NCI-H2029 treated with DMSO at 0.1 percent for 48 hours (cell line): ENCODE measurements at places on chromosomes 16 and 17.
A peak's percentile ranks its signal among the peaks of the same experiment; 100 is the strongest.

DNA sequence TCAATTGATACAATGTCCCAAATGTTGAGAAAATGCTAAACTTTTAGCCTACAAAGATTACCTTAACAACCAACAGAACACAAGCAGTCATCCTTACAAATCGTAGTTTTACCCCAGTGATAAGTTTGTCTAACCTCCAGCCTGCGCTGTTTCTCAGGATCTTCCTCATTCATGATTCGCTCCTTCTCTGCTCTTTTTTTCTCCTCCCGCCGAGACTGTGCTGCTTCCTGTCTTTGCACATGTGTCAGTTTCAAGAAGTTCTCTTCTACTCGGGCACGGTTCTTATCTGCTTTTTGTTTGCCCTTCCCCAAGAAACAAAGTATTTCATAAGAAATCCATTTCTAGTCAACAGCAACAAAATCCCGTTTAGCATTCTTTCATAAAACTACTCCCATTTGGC, 10.2 kb upstream of the STRADA start:
- DNase-seq, result no peak

GRCh38 chr17:17765359-17766076, 71.3 kb downstream of the SREBF1 start:
- DNase-seq, result no peak

GRCh38 chr17:69949496-69949895, 125.5 kb upstream of the KCNJ16 start:
- DNase-seq, result no peak

GRCh38 chr17:31838636-31839225, 20.3 kb downstream of the COPRS start:
- DNase-seq, result no peak

DNA sequence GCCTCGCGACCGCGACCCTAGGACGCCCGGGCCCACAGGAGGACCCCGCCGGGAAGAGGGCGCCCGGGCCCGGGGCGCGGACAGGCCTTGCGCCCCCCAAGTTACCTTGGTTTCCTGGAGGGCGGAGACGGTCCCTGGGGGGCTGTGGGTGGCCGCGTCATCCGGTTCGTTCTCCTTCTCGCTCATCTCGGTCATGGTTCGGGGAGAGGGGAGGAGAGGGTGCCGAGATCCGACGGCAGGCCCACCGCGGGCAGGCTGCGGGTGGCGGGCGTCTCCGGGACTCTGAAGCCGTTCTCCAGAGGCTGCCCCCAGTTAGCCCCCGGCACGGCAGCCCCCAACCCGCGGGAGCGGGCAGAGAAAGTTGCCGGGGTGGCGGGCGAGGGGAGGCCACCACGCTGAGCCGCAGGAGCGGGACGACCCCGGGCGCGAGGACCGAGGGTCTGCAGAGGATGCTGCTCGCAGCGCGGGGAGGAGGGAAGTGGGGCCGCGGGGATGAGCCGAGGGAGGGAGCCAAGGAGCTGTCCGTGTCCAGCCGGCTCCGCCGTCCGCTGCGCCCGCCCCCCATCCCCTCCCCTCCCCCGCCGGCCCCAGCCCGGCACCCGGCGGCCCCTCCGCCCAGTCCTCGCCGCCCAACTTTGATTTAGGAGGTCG, at the start of gene STAC2:
STAC2 (minus strand) TSS at position 638 of the 651 bp plus-strand sequence; CDS start at position 195, 443 bp downstream.
- no peak for DNase-seq

GRCh38 chr17:74541176-74542111, 4.5 kb downstream of the CD300C start:
- no peak for DNase-seq

GRCh38 chr16:10037751-10038150, 144.5 kb downstream of the GRIN2A start:
- no peak for DNase-seq

DNA sequence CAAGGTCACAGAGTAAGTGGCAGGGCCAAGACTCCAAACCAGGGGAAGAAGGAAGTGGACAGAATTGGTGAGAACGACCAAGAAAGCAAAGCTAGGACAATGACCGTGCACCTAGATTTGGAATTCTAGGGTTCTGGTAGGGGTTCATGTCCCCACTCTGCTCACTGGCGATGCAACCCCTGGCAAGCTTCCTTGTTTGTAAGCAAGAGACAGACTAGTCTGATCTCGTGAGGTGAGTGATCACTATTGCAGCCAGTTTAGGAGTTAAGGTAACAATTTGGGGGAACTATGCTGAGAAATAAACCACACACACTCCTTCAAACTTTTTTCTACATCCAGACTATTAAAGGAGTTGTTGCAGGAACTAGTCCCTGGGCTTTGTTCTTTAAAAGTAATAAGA, 48.1 kb downstream of the XPO6 start:
- DNase-seq, result no peak

DNA sequence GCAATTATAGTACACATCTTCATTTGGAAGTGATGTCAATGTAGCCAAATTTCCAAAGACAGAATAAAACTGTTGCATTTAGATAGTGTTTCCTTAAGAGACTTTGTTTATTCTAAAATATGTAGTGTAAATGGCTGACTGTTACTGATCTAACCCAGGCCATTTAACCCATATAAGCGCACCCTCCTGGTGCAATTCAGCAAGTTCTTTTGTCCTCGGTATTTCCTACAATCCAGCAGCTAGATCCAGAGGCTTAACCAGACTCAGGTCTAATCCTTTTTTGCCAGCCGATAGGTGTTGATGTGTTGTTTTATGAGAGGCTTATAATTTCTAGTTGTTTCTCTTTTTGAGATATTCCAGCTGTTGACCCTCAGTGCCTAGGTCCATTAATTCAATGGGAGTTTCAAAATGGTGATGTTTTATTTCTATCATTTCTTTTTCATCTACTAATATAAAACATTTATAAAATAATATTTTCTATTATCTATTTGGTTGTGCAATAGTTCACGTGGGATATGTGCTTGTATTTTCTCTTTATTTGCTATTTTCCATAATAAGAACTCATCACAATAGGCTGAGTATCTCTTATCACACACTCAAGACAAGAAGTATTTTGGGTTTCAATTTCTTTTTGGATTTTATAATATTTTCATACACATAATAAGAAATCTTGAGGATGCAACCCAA, 14.5 kb downstream of the ABCA9 start:
- DNase-seq, result no peak

GRCh38 chr16:84561291-84561690, 56.6 kb downstream of the COTL1 start:
- DNase-seq, result no peak

GRCh38 chr16:81517150-81517499, 72.5 kb downstream of the CMIP start:
- no peak for DNase-seq

DNA sequence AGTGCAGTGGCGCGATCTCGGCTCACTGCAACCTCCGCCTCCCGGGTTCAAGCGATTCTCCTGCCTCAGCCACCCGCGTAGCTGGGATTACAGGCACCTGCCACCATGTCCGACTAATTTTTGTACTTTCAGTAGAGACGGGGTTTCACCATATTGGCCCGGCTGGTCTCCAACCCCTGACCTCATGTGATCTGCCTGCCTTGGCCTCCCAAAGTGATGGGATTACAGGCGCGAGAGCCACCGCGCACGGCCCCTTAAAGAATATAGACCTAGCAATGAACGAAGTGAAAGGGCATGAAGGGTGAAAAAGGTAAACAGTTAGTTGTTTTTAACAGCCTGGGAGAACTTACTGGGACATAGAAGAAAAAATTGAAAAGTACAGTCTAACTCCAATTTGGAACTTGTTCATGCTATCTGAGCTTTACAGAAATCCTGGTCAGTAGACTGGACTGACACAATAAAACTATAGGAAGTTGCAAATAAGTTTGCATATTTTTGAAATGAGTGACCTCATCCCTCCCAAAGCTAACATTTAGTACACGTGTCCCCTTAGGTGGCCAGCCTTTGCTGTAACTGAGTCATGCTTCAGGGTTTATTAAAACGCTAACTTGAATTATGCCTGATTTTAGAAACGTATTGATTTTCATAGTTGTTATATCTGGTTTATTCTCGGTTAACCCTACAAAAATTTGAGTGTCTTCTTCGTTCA, 1.8 kb downstream of the COG1 start:
- no peak for DNase-seq

DNA sequence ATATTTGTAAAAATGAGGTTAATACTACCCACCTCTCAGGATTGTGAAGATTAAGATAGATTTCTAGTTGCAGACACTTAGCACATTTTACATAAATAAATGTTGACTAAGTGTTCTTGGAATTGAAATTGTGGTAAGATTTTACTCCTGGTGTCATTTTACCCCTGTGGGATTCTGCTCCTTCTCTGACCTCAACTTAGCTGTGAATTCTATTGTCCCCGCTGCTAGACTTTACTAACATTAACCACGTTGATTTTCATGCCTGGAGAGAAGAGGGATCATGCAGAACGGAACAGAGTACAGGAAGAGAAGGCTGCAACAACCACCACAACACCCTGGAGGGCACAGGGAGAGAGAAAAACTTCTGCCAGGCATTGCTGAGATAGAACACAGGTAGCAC, 2.1 kb upstream of the TOM1L1 start:
- DNase-seq, result no peak

DNA sequence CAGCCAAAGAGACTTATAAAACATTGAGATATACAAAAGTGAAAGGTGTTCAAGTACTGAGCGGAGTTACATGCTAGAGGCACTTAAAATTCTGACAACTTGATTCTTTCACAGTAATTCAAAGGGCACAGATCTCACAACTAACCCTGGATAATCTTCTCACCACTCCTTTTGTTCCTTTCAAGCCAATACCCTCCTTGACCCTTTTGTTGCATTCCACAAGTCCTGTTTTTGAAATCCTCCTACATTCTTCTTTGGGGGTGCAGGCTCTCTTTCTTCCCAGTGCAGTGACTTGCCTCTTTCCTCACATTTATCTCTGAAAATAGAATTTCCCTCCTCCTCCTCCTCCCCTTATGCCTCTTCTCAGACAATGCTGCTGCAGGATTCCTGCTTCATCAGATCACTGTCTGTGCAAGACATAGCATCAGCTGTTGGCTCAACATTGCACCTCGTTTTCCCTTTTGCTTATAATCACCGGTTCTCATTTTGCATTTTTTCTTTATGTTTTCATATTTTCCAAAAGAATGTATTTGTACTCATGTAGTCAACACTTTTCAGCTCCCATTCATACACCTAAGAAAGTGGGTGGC, 199.3 kb downstream of the CDH8 start:
- DNase-seq, result no peak

DNA sequence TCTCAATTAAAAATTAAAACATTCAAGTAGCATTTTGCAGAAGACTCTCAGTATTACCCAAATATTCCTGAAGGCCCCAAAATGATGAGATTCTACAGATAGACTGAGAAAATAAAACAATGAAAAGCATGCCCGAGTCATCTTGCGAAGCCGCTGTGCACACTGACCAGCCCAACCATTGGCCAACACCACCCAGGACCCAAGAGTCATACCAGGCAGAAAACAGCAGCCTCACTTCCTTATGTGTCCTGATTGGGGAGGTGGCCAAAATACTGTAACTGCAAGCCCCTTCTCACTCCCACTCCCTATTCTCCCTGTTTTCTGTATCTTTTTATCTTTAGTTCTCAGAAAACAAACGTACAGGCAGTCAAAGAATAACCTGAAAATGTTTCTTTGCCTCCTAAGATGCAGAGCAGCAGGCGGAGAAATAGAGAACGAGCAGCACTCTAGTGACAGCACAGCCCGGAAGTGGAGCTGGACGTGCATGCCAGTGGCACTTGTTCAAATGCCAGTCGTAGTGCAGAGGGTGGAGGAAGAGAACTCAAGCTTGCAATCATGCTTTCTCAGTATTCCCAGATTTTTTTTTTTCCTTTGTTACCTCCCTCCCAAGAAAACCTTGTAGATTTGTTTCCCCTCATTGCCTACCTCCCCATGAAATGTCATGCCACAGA, 182.3 kb upstream of the SOX9 start:
- no peak for DNase-seq

GRCh38 chr16:62240722-62241121, 204.5 kb upstream of the CDH8 start:
- DNase-seq, result no peak

DNA sequence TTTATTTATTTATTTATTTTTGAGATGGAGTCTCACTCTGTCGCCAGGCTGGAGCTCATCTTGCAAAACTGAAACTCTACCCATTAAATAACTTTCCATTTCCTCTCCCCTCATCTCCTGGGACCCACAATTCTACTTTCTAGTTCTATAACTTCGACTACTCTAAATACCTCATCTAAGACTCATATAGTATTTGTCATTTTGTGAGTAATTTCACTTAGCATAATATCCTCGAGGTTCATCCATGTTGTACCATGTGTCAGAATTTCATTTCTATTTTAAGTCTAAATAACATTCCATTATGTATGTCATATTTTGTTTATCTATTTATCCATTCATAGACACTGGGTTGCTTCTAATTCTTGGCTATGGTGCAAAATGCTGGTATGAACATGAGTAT, 5.1 kb upstream of the NT5M start:
- DNase-seq, result no peak

- no peak for DNase-seq
These were observed 1.0 kb downstream of the ITGA3 start for GRCh38 chr17:50056961-50057330.

- DNase-seq, result no peak
These were observed 16.2 kb downstream of the CHP2 start for GRCh38 chr16:23771027-23771426.

GRCh38 chr16:31869511-31870201, 4.0 kb upstream of the ZNF267 start:
- peak; percentile 74 for DNase-seq

- no peak for DNase-seq
These were observed 565.2 kb downstream of the CDH8 start for GRCh38 chr16:61471023-61471422.

DNA sequence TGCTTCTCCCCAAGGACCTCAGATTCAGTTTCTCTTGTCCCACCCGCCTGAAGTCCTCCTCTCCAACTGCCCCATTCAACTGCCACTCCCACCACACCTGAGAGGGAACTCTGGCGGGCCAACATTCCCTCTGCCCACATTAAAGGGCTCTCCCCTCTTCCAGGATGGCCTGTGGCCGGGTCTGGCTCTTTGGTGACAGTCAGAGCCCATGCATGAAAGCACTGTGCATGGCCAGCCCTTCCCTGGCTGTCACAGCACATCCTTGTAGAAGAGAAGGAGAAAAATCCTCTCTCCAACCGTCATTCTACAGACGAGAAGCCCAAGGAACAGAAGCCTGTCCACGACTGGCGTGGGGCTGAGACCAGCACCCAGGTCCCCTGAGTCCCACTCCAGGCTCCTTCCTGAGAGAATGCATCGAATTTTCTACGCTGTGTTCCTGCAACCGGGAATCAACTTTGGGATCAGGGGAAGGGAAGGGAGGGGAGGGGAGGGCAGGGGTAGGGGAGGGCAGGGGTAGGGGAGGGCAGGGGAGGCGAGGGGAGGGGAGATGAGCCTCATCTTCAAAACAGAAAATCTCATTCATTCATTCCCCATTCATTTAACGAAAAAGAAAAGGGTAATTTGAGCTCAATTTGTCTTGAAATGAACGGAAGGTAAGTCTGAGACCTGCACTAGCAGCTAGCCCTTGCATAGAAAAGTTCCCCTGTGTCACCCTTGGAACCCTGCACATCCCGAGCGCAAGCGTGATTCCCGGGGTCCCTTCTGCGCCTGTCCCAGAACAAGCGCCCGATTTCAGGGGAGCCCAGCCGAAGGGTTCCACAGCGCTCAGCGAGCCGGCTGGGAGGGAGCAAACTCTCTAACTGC, at the start of gene ABCC12:
ABCC12 (minus strand) TSS at position 68 of the 864 bp plus-strand sequence. CDS start 9,569 bp downstream, outside the sequence.
- no peak for DNase-seq

GRCh38 chr16:89422527-89422904, 67.8 kb downstream of the ANKRD11 start:
- no peak for DNase-seq

GRCh38 chr16:85715169-85716021, 26.6 kb upstream of the GINS2 start:
- no peak for DNase-seq
